ENCODE measurements at places on chromosomes 7 and 10.

DNA sequence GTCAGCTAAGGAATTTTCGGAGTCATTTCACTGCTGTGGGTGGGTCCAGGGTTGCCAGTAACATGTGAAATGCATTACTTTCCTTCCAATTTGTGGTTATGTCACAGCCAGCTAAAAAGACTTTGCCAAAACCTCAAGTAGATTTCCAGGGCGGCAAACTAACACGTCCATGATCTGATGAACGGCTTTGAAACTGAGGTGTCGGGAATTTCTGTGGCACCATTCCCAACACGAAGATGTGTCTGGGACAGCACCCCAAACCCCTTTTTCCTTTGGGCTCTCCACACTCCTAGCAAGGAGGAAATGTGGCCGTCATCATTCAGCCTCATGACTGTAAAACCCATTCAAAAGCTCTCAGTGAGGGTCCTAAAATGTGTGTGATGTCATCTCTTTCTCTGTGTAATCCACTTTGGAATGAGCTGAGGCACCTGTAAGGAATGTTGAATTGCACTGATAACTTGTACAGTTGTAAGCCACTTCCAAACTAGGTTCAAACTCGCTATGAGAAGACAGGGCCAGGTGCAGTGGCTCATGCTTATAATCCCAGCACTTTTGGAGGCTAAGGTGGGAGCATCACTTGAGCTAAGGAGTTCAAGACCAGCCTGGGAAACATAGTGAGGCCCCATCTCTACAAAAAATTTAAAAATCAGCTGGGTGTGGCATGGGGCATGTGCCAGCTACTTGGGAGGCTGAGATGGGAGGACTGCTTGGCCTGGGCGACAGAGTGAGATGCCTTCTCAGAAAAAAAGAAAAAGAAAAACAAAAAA is 146.1 kb upstream of the FRMD4A start:
- peak; percentile 40 for DNase-seq

- no peak for DNase-seq
These were observed 29.7 kb downstream of the EBF3 start for GRCh38 chr10:129934196-129934925.

DNA sequence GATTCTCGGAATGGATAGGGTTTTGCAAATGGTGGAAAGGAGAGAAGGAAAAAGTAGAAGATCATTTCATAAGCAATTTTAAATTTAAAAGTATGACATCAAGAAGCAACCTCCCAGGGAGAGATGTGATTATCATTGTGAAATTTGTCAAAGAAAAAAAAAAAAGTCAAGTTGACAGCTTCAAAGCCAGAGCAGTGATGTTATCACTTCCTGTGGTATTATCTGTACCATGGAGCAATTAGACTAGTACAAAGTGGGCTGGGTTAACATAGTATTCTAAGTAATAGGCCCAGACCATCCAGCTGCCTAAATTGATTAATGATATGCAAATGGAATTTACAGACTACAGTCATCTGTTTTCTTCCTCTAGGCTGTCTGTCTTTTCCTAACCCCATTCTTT is 84.0 kb upstream of the NPY start:
- DNase-seq = no peak

DNA sequence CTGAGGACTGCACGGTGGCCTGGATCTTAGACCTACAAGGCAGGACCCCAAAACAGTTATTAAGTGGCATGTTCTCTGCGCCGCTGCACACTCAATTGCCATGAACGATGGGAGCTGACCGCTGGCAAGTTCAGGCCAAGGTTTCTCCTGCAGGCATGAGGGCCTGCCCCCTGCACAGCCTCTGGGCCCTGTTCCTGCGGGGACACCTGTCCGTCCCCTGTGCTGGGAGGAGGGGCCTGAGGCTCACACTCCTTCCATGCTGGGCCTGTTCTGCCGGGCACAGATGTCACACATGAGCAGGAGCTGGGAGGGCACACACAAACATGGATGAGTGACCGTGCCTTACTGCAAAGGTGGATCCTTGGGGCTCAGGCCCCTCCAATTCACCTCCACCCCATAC is 90.0 kb downstream of the PTPRN2 start:
- no peak for DNase-seq

GRCh38 chr10:108374991-108375390 is 1210.5 kb upstream of the SORCS1 start:
- DNase-seq = peak; percentile 22

GRCh38 chr10:113093188-113094113 is 143.4 kb downstream of the TCF7L2 start:
- peak; percentile 87 for DNase-seq

DNA sequence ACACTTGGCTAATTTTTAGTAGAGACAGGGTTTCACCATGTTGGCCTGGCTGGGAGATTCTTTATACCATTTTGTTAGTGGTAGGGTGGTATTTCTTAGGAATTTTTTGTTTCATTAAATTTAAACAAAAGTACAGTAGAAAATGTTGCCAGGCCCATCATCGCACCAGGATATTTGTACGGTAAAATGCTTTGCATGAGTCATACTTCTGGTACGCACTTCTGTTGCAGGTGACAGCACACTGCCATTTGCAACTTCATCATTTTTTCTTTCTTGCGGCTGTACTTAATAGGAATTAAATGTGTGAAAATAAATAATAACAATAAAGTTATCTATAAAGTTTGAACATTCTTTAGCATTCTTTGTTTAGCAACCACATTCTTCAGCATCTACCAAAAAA is 195.6 kb downstream of the SKAP2 start:
- no peak for DNase-seq

- no peak for DNase-seq
These were observed 148.0 kb upstream of the SH2B2 start for GRCh38 chr7:102138676-102139075.

- peak; percentile 60 for DNase-seq
These were observed 55.4 kb downstream of the MAP3K8 start for GRCh38 chr10:30489346-30489745.

DNA sequence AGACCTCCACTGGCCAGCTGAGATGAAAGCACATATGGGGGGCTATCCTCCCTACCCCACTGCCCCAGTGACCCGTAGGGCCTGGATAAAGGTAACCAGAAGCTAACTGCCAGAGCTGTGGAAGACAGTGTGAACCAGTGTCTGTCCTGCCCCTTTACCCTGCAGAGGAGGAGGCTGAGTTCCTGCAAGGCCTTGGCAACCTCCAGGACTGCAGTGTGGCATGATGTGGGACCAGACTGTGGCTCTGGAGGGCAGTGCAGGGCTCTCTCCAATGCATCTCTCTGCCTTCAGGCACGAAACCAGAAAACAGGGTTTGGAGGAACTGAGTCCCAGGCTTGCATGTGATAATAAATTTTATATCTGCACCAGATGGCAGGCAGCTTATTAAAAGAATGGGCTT is 93.1 kb downstream of the EPC1 start:
- DNase-seq = no peak

DNA sequence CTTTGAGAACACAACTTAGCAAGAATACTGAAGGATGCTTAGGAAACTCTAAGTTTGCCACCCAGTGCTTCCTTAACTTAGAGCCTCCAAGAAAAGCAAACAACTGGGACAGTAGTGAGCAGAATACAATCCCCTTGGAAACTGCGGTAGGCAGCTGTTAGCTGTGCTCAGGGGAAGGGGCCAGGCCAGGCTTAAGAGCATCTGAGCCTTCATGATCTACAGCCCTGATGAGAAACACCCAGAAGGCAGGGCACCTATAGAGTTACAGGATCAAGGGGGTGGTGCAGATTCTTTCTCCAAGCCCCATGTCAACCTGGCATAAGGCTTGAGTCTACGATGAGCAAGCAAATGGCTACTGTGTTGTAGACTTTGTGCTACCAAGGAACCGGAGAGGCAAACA is 51.4 kb upstream of the DLG5 start:
- no peak for DNase-seq

DNA sequence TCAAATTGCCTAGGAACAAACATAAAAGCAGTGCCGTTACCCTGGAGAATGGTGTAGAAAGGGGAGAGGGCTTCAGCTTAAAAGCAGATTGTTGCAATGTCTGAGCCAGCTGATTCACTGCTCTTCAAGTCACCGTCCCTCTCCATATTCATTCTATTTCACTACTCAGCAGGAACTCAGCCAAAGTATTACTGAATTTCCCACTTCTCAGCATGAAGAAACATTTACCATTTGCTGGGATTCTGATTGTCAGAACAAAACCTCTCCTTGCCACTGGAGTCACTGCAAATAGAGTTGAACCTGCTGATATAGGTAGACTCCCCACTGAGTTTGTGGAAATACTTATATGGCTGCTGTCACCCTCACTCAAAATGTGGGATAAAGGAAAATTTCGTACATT is 71.7 kb downstream of the PPP1R17 start:
- no peak for DNase-seq

GRCh38 chr7:45718464-45719330 is 144.5 kb downstream of the ADCY1 start:
- no peak for DNase-seq

- DNase-seq = no peak
These were observed 157.5 kb upstream of the PDE1C start for GRCh38 chr7:32227746-32228145.

- DNase-seq = no peak
These were observed 16.0 kb downstream of the MRPS33 start for GRCh38 chr7:140998715-140999114.

DNA sequence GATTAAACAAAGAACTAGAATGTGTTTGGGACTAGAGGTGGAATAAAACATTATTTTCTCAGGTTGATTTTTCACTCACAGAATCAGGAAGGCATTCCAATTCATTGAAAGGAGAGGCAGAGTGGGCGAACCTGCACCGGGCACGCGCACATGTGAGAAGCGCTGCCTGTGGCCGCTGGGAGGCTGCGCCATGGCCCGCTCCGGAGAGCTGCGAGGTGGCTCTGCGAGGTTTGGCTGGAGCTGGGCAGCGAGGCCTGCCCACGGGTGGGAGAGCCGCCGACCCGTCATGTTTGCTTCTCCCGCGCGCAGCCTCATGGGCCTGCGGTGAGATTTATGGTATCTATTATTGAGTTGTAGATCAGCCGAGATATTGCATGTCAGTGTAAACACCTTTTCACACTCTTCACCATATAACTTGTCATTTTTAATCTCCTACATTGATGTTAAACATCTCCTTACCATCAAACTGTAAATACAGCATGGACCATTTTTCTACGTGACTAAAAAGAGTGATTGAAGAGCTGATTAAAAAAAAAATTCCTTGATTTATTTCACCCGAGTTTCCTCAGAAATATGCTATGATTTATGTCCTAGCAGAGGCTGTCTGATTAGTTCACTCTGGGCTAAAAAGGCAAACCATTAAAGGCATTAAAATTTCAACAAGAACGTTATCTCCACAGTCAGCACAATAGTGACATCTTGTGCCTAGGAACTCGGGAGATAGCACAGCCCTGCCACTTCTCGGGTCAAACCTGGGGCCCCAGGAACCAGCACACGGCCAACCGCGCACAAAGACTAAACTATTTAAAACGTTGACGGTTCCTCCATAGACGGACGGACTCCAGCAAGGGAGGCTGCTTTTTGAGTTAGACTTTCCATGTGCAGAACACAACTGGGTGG is 96.6 kb upstream of the RNF32 start:
- no peak for DNase-seq

GRCh38 chr7:23472046-23472445 is 1.8 kb upstream of the IGF2BP3 start:
- DNase-seq = no peak

DNA sequence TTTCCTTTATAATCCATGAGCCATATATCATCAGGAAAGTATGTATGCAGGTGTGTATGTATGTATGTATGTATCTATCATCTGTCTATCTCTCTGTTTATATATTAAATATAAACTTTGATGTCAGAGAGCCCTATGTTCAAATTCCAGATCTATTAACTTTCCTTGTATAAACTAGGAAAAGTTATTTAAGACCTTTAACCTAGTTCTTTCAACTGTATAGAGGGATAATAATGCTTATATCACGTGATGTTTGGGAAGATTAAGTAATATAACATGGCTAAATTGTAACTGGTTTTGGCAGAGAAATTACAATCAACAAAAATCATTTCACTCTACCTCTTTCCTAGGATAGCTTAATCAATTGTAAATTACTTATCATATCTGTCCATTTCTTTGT is 628.3 kb upstream of the IGFBP3 start:
- DNase-seq = no peak

- DNase-seq = no peak
These were observed 344.6 kb upstream of the AOAH start for GRCh38 chr7:37068902-37069301.

GRCh38 chr7:19390795-19391194 is 245.6 kb upstream of the FERD3L start:
- no peak for DNase-seq

All from epithelial cell of esophagus (primary cell).